ENCODE measurements at places on chromosomes 3 and 15. TPM values are rescaled to one million over a fixed set of nuclear protein-coding genes. Genes with fewer than 3 reads are reported as not detected.

DNA sequence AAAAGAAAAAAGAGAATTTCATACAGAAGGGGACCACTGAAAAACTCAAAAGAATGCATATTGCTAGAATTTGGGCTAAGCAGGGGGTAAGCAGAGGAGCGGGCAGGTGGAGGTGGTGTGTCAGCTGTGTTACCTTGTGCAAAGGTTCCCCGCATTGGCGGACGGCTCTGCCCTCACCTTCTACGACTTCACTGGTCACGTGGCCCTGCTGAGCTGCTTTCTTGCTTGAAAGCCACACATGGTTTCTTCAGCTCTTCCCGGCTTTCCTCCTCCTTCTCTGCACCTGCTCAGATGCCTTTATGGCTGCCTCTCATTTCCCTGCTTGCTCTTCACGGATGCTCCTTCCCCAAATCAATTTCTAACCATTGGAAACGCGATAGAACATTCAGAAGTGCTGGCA lies 30.5 kb downstream of the FAH start:
- DNase-seq: no peak

The DRD3 gene
- not detected for total RNA-seq

- no peak for DNase-seq
Measured at GRCh38 chr3:94500146-94500545, 437.3 kb downstream of the NSUN3 start.

DNA sequence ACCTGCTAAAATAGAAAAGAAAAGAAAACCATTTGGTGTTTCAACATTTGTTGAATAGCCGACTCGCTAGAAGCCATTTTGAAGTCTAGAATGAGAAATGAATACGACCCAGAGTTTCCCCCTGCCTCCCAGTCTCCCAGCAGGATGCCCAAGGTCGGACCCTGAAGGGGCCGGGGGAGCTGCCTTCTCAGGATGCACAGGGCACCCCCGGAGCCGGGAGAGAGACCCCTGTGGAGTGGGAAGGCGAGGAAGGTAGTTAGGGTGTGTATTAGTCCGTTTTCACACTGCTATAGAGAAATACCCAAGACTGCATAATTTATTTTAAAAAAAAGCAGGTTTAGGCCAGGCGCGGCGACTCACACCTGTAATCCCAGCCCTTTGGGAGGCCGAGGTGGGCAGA lies 44.7 kb downstream of the NIPA2 start:
- no peak for DNase-seq
